ENCODE measurements at places on chromosomes 12 and 14. TPM values are rescaled to one million over a fixed set of nuclear protein-coding genes. Genes with fewer than 3 reads are reported as not detected.

Gene SLC7A7
- polyA plus RNA-seq = 4.1 TPM

Gene RBP5
- 1.2 TPM for polyA plus RNA-seq

Gene PRIMA1
- polyA plus RNA-seq = 2.1 TPM

Gene FZD10
- 0.11 TPM for polyA plus RNA-seq

Gene LALBA
- polyA plus RNA-seq = not detected

Gene NIN
- polyA plus RNA-seq = 7.4 TPM

Gene CLEC7A
- polyA plus RNA-seq = 0.39 TPM

Gene GSG1
- polyA plus RNA-seq = 1.5 TPM

Gene PYGL
- polyA plus RNA-seq = 50.9 TPM

Gene MUCL1
- polyA plus RNA-seq = not detected

Gene CCDC196
- not detected for polyA plus RNA-seq

Gene SENP1
- polyA plus RNA-seq = 8.6 TPM

Gene KRT82
- polyA plus RNA-seq = not detected

Gene CLEC2A
- not detected for polyA plus RNA-seq

Gene SLC7A8
- polyA plus RNA-seq = 122 TPM

Gene ARHGAP9
- 4.5 TPM for polyA plus RNA-seq

Gene CFAP54
- polyA plus RNA-seq = 0.76 TPM

Gene KCNA5
- 0.44 TPM for polyA plus RNA-seq

Gene SLC39A5
- polyA plus RNA-seq = 0.29 TPM

Gene PTPRB
- polyA plus RNA-seq = 0.13 TPM

All from GM23338 (cell line).